Stimulated activated CD8-positive, alpha-beta memory T cell treated with anti-CD3 and anti-CD28 coated beads, Interleukin-7, amount 100 ng/mL, for 1 hour (primary cell): ENCODE measurements at places on chromosomes 3 and 15.

DNA sequence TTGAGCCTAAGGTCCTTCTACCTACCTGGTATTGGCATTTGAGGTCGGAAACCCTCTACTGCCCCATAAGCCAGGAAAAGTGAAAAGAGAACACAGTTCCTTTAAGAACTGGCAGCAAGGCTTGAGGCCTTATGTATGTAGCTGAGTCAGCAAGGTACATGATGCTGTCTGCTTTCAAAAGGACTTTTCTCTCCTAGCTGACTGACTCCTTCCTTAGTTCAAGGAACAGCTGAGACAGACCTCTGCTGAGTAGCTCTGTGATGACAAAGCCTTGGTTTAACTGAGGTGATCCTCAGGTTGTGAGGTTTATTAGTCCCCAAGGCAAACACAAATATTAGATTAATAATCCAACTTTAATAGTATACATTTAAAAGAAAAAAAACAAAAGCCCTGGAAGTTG lies 45.8 kb downstream of the ADPGK start:
- no peak for DNase-seq

DNA sequence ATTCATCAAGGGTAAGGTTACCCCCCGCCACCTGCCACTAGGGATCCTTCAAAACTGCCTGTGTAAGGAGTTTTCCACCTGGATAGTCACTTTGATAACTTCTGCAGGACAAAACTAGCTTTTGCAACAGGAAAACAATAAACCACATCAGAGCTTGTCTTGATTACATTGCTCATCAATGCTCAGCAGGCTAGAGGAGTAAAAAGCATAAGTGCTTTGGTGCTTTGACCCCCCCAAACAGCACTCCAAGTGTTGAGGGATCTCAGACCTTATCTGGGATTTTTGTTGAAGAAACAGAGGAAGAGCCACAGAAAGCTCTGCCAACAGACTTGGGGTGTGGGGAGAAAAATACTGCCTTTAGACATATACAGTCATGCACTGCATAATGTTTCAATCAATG lies 10.8 kb upstream of the PHLDB2 start:
- DNase-seq, result no peak

DNA sequence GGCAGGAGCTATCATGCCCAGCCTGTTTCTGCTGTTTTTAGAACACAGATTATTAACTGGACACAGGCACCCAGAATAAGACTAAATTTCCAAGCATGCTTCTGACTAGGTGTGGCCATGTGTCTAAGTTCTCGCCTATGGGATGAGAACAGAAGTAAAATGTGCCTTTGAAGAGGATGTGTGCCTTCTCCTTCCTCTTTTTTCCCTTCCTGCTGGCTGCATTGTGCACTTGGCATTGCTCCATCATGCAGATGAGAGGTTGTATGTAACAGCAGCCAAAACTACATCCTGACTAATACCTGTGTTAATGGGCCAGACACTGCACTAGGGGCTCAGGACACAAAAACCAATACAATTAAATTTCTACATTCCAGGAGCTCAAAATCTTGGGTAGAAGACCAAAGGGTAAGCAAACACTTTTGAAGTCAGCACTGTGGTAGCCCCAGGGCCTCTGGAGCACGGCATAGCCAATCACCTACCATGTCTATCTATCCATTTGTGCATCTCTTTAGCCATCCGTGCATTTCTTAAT lies 40.9 kb upstream of the RNU6-1 start:
- DNase-seq, result no peak

DNA sequence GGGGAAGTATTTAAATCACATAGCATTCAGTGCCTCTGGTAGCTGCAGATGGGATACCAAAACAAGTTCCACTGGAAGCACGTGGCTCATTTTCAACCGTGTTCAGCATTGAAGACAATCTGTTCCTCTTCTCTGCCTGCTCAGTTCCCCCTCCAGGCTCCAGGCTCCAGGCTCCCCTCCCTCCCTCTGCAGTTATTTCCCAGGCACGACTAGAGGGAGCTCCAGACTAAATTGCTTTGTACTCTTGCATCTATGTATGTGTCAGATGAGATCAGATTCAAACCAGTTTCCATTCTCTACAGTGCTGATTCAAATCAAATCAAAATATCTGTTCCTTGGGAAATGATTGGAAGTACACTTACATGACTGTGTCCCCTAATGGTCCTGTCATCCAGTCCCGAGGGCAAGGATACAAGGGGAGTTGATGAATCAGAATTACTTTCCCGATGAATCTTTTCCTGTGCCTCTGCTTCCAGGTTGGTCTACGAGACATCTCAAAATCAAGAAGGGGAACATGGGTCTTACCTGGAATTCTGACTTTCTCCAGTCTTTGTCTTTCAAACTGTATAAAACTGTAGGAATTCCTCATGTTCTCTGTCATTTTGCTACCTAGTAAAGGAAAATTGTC lies 600.5 kb downstream of the EDEM1 start:
- no peak for DNase-seq

DNA sequence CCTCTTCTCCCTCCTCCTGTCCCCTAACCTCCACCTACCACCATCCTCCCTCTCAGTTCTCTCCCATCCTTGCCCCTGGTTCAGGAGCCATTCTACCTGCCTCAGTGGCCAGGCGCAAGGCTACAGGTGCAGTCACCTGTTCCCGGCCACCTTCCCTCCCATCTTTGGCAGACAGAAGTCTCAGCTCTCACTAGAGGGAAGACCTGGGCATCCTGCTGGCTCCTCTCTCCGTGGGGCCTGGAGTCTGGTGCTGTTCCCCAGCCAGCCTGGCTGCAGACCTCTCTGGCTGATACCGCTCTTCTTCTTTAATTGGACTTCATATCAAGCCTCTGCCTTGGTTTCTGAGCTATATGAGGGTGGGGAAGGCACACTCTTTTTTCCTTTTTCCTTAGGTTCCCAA lies 53.0 kb upstream of the SLC6A1 start:
- DNase-seq, result no peak

DNA sequence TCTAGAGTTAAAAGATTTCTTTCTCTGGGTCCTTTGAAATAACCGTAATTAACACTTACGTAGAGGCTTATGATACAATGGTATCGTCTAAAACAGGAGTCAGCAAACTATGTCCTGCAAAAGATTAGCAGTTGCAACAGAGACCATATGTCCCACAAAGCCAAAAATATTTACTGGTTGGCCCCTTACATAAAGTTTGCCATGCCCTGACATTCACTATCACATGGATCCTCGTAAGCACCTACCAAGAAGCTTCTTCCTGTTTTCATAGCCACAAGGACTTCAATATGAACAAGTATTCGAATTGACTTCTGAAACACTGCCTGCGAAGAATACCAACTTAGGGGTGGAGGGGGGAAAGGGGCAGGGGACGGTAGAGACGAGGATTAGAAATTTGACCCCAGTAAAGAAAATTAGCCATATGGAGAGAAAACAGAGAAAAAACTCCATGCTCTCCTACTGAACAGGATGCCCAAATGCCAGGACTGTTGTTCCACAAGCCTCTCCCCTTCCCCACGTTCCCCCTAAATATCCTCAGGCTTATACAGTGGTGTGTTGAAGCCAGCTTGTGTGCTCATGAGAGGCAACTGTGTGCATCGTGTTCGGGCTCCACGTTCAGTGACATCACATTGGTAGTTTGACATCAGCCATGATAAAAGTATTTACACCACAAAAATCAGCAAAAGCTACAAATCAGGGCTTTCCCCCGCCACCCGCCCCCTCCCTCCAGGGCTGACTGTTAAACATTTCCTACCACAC lies 144.1 kb upstream of the HES1 start:
- DNase-seq, result no peak

DNA sequence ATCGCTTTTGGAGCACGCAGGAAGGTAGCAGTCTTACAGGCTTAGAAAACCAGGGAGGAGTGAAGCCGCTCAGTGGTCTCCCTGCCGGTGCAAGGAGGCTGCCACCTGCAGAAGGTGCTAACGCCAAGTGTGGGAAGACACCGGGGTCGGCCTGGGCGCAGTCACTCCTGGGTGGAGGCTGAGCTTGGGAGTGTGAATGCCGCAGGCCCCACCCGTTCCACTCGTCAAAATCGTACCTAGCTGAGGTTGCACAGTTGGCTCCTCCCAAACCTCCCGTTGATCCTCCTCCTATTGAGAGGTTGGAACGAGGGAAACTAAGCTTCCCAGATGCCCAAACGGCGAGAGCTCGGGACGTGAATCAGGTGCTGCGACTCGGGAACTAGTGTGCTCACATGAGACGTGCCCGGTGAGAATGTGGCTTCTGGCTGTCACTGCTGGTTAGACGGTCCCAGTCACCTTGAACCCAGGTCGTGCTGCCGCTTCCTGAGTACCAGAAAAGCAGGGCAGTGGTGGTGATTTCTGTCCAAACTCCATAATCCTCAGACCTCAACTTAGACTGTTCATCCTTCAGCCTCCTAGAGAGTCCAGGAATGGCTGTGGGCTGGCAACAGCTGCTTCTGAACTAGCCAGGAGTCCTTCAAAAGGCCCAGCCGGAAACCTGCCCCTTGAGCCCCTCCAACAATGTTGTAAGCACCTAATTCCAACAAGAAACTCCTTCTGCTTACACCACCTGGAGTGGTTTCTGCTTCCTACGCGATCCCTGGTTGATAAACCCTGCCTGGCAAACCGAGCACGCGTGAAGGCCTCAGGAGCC lies 156.0 kb downstream of the XXYLT1 start:
- DNase-seq, result no peak

DNA sequence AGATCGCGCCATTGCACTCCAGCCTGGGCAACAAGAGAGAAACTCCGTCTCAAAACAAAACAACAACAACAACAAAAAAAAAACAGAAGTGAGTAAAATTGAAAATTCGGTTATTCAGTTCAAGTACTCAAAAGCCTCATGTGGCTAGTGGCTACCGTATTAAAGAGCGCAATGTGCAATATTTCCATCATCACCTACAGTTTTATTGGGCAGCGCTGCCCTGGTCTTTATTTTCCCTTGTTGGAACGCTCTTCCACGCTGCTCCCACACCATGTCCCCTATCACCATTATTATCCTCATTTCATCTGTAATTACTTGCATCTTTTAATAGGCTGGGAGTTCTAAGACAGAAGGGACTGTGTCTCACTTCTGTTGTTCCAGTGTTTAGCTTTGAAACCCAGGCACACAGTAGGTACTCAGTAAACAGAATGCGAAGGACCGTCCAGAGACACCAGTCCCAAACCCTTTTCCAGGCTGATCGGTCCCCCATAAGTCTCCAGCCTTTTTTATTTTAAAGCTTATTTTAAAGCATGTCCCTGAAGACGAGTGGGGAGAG lies 423 bp upstream of the HACD3 start:
- no peak for DNase-seq

DNA sequence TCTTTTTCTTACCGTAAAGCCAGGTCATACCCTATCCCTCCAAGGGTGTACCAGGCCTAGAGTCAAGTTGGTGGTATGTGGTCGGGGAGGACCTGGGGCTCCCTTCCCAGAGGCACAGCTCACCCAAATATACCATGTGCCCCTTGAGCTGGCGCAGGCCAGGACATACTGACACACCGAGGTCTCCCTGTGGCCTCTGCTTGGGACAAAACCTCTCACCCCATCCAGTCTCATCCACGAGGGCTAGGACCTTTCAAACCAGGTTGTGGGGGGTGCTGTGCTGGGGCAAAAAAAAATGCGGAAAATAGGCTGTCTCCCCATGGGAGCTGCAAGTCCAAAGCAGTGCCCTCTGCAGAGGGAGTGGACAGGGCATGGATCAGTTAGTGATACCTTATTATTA lies 22.8 kb downstream of the PTH1R start:
- no peak for DNase-seq

DNA sequence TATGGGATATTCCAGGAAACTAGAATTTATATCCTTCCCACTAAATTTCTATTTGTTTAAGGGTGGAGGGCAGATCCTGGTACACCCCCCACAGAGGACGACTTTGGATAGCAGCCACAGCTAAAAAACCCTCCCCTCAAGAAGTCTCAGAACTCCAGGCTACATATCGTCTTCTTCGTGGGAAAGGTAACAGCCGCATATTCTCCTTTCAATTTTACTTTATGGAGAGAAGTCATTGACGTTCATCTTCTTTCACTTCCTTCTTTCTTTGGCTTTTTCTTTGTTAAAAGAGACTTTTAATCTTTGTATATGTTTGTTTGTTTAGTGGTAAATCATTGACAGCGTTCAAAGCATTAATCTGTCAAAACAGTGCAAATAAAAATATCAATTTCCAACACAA lies 36.3 kb downstream of the TRIP4 start:
- no peak for DNase-seq

GRCh38 chr3:18363338-18363737 lies 61.8 kb downstream of the SATB1 start:
- no peak for DNase-seq

GRCh38 chr3:138384531-138384930 lies 36.2 kb downstream of the MRAS start:
- no peak for DNase-seq

- no peak for DNase-seq
These were observed 9.5 kb downstream of the HMG20A start for GRCh38 chr15:77430213-77430612.

DNA sequence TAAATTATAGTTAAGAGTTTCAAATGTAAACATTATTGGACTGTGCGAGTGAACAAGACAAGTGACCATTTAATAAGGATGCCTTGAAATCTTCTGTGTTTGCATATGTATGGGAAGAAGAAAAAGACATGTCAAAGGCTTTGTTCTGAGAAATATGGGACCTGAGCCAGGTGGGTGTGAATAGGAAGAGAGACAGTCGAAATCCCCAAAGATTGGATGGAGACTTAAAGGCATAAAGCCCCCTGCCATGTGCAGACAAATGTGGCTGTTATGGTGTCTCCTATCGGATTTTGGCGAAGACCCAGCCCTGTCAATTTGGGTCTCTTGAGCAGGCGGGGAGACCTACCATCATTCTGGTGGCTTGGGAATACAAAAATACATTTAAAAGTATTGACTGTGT lies 16.9 kb downstream of the FXR1 start:
- DNase-seq, result no peak

- no peak for DNase-seq
These were observed 47.0 kb downstream of the MAP3K13 start for GRCh38 chr3:185409957-185410356.

GRCh38 chr15:84817466-84818081 lies 418 bp downstream of the ALPK3 start:
- no peak for DNase-seq

DNA sequence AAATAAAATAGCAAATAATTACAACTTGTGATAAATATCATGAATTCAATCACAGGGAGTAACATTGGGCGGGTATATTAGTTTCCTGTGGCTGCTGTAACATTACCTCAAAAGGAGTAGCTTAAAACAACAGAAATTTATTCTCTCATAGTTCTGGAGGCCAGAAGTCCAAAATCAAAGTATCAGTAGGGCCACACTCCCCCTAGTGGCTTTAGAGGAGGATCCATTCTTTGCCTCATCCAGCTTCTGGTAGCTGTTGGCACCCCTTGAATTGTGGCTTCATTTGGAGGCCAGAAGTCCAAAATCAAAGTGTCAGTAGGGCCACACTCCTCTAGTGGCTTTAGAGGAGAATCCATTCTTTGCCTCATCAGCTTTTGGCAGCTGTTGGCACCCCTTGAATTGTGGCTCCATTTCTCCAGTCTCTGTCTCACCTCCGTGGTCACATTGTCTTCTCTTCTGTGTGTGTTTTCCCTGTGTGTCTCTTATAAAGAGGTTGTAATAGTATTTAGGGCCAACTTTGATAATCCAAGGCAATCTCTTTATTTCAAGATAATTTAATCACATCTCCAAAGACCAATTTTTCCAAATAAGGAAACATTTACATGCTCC lies 3.1 kb upstream of the CFAP20DC start:
- DNase-seq, result no peak

- DNase-seq, result no peak
These were observed 25.0 kb upstream of the KY start for GRCh38 chr3:134675726-134676256.

- DNase-seq, result no peak
These were observed 579 bp upstream of the UBE3A start for GRCh38 chr15:25439369-25439836.
